SIG-M5 (cell line): ENCODE measurements at places on chromosomes 1 and 21.

- DNase-seq: no peak
Observed at GRCh38 chr1:13782634-13783360, 82.8 kb downstream of the PRDM2 start.

- no peak for DNase-seq
Observed at GRCh38 chr1:35605071-35605866, 32.2 kb downstream of the TFAP2E start.

DNA sequence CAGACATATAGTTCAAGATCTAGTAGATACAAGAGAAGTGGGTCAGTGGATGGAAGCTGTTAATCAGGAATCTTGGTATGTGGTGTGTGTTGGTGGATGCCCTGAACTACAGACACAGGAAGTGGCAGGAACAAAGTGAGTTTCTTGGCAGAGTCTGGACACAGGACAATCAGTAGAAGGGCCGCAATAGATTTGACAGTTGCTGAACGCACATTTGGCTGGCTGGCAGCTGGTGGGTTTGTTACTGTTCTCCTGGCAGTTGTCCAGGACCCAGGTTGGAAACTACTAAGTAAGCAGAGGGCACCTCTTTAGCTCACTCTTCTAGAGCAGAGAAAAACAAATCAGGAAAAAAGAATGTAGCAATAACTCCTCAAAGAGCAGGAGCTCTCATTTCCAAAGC lies 13.2 kb downstream of the KRTAP26-1 start:
- no peak for DNase-seq

GRCh38 chr1:218679391-218679790 lies 334.3 kb downstream of the TGFB2 start:
- DNase-seq: no peak

DNA sequence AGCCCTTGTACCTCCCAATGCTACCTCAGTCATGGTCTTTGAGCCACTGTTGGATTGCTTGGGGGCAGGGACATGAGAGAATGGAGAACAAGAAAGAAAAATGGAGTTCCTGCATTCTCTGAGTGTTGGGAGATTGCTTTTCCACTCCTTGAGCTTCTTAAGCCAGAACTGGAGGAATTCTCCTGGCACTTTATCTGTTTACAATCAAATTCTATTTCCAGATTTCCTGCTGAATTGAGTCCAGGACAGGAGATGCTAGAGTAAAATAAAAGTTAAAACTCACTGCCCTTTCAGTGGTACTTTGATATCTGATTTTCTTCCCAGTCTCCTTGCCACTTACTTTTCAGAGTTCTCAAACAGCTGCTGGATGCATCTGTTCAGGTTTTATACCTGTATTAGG lies 24.4 kb upstream of the DEPDC1 start:
- DNase-seq: no peak

DNA sequence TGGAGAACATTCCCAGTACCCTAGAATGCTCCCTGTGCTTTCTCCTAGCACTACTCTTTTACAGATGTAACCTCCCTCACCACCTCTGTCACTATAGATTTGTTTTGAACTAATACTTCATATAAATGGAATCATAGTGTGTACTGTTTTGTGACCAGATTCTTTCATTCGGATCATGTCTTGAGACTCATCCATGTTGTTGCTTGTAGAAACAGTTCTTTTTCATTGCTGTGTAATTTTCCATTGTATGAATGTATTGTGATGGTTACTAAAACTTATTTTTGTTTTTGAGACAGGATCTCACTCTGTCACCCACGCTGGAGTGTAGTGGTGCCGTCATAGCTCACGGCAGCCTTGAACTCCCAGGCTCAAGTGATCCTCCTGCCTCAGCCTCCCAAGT lies 2.7 kb downstream of the MAST2 start:
- no peak for DNase-seq

DNA sequence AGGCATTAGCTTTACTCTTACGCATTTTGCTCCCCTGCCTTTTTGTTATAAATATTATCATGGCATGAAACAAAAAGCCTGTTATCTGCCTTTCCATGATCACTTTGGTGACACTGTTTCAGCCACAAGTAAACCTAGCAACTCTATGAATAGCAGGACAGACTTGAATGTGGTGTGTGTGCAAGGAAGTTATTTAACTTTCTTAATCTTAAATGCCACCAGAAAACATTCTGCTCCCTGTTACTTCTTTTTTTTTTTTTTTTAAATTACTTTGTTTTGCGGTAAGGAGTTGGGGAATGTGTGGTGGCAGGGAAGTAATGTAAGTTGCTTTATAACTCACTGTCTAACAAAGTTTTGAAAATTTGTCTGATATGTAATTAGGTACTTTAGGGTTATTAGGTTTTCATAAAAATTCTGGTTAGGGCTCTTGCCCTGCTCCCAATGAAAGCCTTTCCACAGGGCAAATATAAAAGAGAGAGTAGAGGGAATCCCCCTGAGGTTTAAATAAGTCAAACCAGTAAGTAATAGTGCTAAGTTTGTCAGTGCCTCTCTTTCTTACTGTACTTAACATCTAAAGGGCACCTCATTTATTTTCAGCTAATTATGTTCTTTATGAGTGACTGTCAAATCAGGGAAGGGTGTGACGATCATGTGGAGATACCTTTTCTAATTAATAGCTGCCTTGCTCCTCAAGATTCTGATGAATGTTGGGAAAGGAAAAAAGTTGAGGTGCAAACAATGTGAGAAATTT lies 39.5 kb downstream of the RASAL2 start:
- no peak for DNase-seq

DNA sequence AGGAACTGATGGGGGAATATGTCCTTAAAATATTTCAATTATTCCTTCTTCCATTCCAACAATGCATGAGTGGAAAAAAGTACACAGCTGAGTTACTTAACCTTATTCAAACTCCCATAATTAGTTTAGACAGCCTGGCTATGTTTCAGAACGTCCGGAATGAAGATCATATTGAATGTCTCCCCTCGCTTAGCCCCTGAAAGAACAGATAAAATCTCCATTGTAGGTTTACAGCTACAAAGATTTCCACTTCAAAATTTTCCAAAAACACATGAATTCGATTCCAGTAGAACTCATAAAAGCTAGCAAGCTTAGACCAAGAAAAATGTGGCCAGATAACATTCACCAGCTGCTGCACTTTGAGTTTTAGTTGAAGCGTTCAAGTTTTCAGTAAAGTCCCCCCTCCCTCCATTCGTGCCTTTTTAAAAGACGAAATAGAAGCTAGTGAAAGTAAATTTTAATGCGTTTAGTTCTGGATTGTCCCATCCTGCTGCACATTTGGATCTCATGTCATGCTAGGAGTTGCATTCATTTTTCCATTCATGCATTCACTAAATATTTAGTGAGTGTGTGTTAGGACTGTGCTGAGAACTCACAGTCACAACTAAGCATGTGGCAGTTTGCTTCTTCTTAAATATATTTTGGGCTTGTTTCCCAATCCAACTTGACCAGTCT lies 29.4 kb upstream of the SSX2IP start:
- DNase-seq: no peak

- no peak for DNase-seq
Observed at GRCh38 chr1:193932979-193933378, 746.6 kb upstream of the B3GALT2 start.
